ENCODE measurements at places on chromosomes 12 and 14. TPM values are rescaled to one million over a fixed set of nuclear protein-coding genes. Genes with fewer than 3 reads are reported as not detected.

The MEG3 gene
- 154 TPM for total RNA-seq

The HEBP1 gene
- total RNA-seq = 67.8 TPM

The PLA2G1B gene
- not detected for total RNA-seq

The KRT6C gene
- not detected for total RNA-seq

The KIF26A gene
- 10.4 TPM for total RNA-seq

The GPD1 gene
- total RNA-seq = 32.2 TPM

The TXNDC16 gene
- total RNA-seq = 15.2 TPM

The PRMT5 gene
- 44.6 TPM for total RNA-seq

The MLXIP gene
- total RNA-seq = 44.2 TPM

The NEUROD4 gene
- total RNA-seq = not detected

The PCNX1 gene
- total RNA-seq = 84.3 TPM

The B3GNT4 gene
- total RNA-seq = not detected

The FOXA1 gene
- 0.94 TPM for total RNA-seq

Data from sciatic nerve (tissue), 2 donors.